Fibroblast of upper back skin (primary cell): ENCODE measurements at places on chromosomes 7 and 10.

DNA sequence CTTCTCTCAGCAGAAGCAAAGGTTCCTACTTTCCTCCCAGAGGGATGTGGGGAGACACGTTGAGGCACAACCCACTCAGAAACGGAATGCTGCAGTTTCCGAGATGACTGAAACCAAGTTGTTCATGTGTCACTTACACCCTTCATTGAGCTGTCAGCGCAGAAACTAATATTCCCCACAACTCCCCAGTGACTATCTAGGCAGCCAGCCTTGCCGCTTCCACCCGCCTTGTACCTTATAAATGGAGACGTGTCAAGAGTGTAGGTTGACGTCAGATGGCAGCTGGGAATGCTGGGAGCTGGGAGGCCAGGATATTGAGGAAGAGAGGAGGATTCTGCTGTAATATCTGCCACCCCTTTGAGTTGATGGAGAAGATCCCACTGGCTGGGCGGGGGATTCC is 15.1 kb downstream of the GPR26 start:
- no peak for DNase-seq

- DNase-seq = peak; percentile 46
These were observed 78.3 kb downstream of the SLC25A40 start for GRCh38 chr7:87797798-87798403.

DNA sequence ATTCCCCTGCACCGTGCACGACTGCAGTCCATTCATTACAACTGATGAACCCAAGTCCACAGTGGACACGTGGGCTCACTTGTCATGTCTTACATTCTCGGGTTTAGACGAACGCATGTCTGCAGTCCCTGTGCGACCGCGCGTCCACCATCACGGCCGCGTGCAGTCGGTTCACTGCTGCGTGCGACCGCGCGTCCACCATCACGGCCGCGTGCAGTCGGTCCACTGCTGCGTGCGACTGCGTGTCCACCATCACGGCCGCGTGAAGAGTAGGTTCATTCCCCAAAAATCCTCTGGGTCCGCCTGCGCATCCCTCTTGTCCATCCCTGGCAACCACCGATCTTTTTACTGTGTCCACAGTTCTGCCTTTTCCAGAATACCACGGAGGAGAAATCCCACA is 100.5 kb downstream of the MAD1L1 start:
- no peak for DNase-seq

GRCh38 chr7:30224511-30225062 is 59.8 kb upstream of the ZNRF2 start:
- DNase-seq = peak; percentile 97

- no peak for DNase-seq
These were observed 1.6 kb downstream of the BAMBI start for GRCh38 chr10:28678687-28679457.

- DNase-seq = no peak
These were observed 191.6 kb downstream of the LSM5 start for GRCh38 chr7:32298408-32299132.

DNA sequence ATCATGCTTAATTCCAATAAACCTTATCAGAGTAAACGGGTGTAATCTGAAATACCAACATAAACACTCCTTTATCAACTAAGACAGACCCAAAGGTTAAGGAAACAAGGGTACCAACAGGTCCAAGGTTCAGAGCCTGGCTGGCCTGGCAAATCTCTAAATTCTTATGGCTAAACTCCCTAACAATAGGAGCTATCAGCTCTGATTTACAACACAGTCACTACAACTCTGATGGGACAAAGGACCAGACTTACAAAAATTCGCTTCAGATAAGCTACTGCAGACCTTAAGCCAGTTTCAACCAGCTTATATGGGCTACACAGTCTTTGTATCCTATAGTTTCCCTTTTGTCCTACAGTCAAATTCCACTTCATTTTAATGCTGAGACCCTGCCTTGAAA is 381.9 kb downstream of the ZWINT start:
- no peak for DNase-seq

- no peak for DNase-seq
These were observed 7.5 kb downstream of the MPP7 start for GRCh38 chr10:28295336-28295735.

DNA sequence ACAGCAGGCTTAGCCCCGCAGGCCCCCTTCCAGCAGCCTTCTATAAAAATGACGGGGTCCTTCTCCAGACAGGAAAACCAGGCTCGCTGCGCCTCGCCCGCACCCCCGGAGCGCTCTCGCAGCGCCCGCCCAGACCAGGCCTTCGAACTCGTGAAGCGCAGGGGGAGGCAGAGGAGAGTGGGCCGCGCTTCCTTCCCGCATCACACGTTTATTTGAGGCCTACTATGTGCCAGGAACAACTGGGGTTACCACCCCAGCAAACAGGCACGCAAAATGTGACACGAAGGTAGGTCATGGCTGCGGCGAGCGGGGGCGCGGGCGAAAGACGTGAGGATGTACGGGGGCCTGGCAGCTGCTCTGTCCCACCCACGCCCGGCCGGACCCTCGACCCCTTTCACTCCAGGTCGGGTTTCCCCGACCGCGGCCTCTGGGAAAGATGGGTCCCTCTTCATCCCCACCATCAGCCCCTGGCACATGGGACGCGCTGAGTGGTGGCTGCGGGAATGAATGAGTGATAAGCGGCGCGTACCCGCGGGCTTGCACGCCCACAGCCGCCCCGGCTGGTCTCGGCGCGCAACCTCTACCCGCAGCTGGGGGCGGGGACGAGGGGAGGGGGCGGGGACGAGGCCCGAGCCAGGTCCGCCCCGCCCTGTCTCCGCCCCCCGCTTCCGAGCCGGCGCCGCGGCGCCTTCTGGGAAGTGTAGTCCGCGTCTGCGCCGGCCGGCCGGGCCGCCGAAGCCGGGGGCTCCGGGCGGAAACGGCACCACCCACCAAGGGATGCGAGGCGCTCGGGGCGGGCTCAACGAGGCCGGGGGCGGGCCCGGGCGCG is 59.1 kb downstream of the ZNF467 start:
- peak; percentile 90 for DNase-seq

GRCh38 chr7:27165089-27165995 is at the start of gene HOXA9:
Gene HOXA9 (minus strand): TSS chr7:27165537. CDS start chr7:27165457, 80 bp downstream.
- peak; percentile 79 for DNase-seq

- DNase-seq = no peak
These were observed 135.1 kb upstream of the YAE1 start for GRCh38 chr7:39430909-39431641.

DNA sequence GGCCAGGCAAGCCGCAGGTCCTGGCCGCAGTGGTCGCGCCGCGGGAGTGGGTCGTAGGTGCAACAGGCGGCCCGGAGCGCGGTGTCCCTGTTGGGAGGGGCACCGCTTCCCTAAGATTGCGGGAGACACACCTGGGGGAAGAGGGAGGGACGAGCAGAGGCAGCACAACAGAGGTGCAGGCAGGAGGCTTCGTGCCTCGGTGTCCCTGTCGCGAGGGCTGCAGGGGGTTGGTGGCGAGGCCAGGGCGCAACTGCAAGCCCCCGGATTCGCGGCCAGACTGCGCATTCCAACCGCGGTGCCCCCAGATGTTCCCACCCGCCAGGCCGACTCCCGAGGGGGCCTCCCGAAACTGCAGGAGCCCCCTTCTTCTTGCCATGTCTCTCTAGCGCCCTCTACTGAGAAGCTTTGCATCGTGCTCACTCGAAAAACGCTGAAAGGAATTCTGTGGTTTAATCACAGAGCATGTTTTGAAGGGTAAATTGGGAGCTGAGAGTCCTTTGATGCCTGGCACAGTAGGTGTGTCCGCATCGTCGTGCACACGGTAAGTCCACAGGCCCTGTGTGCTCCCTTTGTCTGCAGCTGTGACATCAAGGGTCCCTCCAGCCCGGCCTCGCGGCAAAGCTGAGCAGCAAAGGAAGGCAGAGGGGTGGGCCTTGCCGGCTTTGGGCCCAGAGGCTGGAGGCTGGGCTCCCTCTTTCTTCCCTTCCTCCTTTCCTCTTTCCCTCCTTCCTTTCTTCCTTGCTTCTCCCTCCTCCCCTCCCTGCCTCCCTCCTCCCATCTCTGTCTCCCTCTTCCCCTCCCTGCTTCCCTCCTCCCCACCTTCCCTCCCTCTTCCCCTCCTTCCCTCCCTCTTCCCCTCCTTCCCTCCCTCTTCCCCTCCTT is 6.2 kb upstream of the MBL2 start:
- peak; percentile 43 for DNase-seq

DNA sequence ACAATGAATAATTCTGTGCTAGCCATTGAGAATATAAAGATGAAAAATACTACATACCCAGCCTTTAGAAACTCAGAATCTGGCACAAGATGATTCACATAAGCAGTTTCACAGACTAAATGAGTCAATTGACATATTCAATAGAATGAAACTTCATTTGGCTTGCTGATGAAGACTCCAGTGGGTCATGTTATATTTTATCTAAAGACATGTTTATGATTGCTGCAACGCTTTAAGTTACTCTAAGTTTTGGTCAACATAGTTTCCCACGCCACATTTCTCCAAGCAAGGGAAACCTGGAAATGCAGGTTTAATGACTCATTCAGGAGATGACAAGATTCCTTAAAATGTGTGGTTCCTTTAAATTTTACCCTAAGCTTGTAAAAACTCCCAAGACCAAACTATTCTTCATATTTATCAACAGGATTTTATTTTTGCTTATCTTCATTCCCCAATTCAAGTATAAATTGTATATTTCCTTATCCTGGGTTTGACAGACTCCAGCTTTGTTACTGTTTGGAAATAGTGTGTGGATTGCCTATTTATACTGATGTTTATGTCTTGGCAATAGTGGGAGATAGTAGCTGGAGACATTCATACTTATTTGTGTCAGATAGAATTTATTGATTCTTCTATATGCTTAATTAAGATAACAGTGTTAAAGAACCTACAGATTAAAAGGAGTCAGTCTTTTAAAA is 6.6 kb downstream of the SEMA3A start:
- DNase-seq = peak; percentile 48

- DNase-seq = no peak
These were observed 5.8 kb downstream of the CLCN1 start for GRCh38 chr7:143321734-143322133.

- DNase-seq = no peak
These were observed 91.7 kb downstream of the CUBN start for GRCh38 chr10:17037910-17038309.

- DNase-seq = no peak
These were observed 113.1 kb downstream of the INPP5A start for GRCh38 chr10:132650611-132651250.

DNA sequence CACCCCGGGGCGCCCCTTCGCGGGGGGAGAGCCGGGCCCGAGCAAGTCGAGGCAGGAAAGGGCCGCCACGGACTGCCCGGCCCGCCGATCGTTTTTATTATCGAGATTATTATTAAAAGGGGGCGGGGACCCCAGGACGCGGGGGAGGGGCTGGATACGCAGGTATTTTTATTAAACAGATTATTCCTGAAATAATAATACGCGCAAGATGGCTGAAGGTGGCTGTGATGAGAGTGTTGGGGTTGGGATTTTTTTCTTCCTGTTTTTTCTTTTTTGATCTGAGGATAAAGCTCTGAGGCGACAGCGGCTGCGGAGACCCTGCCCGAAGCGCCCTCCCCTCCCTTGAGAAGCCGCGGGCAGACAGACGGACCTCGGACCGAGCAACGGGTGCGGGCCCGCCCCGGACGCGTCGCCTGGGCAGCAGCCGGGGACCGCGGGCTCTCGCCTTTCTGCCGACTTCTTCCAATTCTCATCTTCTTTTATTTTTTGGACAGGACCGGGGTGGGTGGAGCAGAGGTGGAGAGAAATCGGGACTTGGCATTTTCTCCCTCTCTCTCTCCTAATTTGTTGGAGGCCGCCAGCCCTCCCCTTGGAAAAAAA is 1.4 kb upstream of the TRIM8 start:
- DNase-seq = peak; percentile 30

DNA sequence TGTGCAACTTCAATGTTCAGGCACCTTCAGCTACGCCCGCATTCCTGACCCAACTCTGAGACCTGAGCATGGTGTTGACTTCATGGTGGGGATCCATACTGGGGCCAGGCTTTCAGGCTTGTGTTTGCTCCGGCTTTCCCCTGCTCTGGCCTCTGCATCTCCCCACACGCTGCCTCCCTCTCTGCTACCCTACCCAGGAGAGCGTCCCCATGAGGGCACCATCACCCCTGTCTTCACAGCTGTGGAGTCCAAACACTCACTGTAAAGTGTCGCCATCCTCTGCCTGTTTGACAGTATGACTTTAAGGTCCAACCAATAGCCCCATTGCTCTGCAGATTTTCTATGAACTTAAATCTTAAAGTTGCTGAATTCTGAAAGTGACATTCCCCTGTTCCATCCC is 199.0 kb upstream of the GRB10 start:
- no peak for DNase-seq

- DNase-seq = no peak
These were observed 57.4 kb downstream of the MINDY4 start for GRCh38 chr7:30828591-30828990.

DNA sequence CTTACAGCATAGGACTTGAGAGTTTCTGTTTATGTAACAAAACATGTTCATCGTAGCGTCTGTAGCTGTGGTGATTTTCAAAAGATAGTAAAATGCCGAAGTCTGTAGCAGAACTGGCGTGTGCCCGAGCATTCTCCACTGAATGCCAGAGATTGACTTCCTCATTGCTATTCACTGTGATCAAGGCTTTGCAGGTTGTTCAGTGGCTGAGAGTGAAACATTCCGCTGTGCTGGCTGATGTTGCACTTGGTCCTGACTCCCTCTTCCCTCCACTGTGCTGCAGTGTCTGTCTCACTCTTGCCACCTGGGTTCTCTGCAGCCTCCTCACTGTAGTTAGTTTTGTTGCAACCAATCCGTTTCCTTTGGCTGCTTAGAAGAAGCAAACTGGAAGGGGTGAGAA is 37.6 kb downstream of the FHIP2A start:
- no peak for DNase-seq

- DNase-seq = no peak
These were observed 78.3 kb downstream of the ATRNL1 start for GRCh38 chr10:115171392-115171960.
